ENCODE measurements at places on chromosomes 1 and 21. TPM values are rescaled to one million over a fixed set of nuclear protein-coding genes. Genes with fewer than 3 reads are reported as not detected.

TMEM51 gene
- 12.9 TPM for polyA plus RNA-seq

DLGAP3 gene
- polyA plus RNA-seq, result not detected

PIGV gene
- 15.9 TPM for polyA plus RNA-seq

RAB13 gene
- polyA plus RNA-seq, result 38.3 TPM

KRTAP21-2 gene
- not detected for polyA plus RNA-seq

C1orf141 gene
- not detected for polyA plus RNA-seq

UQCRH gene
- 970 TPM for polyA plus RNA-seq

GJA8 gene
- not detected for polyA plus RNA-seq

CFAP45 gene
- 3.0 TPM for polyA plus RNA-seq

CLCA1 gene
- polyA plus RNA-seq, result 0.05 TPM

DNALI1 gene
- polyA plus RNA-seq, result 0.06 TPM

LYPD8 gene
- not detected for polyA plus RNA-seq

SMG7 gene
- polyA plus RNA-seq, result 27.5 TPM

TRABD2B gene
- polyA plus RNA-seq, result 0.16 TPM

S100A7 gene
- 31.2 TPM for polyA plus RNA-seq

LIPI gene
- not detected for polyA plus RNA-seq

RPTN gene
- polyA plus RNA-seq, result 0.64 TPM

OTUD7B gene
- polyA plus RNA-seq, result 6.5 TPM

TCHHL1 gene
- polyA plus RNA-seq, result not detected

CELA3B gene
- polyA plus RNA-seq, result not detected

FAM78B gene
- polyA plus RNA-seq, result 0.11 TPM

TRIM58 gene
- polyA plus RNA-seq, result 0.09 TPM

NDUFS2 gene
- polyA plus RNA-seq, result 135 TPM

SF3B4 gene
- 35.4 TPM for polyA plus RNA-seq

TMEM200B gene
- 0.59 TPM for polyA plus RNA-seq

LRRC71 gene
- not detected for polyA plus RNA-seq

NUP210L gene
- polyA plus RNA-seq, result not detected

ZNF695 gene
- polyA plus RNA-seq, result 0.89 TPM

SLC44A5 gene
- polyA plus RNA-seq, result 0.72 TPM

HSD3B2 gene
- not detected for polyA plus RNA-seq

DDAH1 gene
- 5.8 TPM for polyA plus RNA-seq

FUCA1 gene
- 10.3 TPM for polyA plus RNA-seq

FCAMR gene
- polyA plus RNA-seq, result not detected

Data from keratinocyte (primary cell).